Transverse colon (tissue), 4 donors: ENCODE measurements at places on chromosomes 11 and 22. TPM values are rescaled to one million over a fixed set of nuclear protein-coding genes. Genes with fewer than 3 reads are reported as not detected.

DNA sequence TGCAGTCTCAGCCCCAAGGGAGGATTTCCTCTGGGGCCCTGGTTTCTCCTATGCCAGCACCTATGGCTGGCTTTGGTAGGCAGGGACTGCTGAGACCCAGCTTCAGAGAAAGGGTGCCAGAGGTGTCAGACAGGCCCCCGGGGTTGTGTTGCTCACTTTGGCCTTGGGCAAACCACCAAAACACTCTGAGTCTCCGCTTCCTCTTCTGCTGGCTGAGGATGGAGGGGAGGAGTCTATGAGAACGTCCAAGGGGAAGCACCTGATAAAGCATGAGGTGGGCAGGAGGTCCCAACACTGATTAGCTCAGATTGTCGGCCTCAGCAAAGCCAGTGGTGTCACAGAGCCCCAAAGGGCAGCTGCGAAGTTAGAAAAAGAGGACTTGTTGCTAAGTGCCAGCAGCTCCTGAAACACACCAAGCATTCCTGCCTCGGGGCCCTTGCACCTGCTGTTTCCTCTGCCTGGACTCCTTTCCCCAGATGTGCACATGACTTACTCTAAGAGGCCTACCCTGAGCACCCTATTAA, 10.5 kb downstream of the SMTNL1 start:
- H3K27ac ChIP-seq = no peak overlapping the region
- H3K36me3 ChIP-seq = peaks cover 26% of the 10 kb centered on the region
- DNase-seq = no peak
- no peaks in the 10 kb centered on the region for H3K4me1 ChIP-seq
- H3K27me3 ChIP-seq = no peaks in the 10 kb centered on the region

DNA sequence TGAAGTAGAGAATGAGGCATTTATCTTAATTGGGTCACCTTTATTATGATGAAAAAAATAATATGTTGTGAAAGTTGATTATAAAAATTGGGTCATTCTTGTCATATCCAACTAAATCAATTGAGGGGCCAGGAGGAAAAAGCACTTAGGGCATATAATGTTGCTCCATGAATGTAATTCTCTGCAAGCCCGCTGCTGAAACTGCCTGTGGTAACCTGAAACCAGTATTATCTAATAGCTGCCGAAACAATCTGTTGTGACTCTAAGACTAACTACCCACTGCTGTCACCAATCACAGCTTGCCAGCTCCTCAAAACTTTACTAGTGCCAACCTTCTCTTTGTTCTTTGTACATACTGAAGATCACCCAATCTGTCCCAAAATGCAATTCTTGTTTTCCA, 115.8 kb downstream of the ATG16L2 start:
- no peak for DNase-seq
- H3K4me1 ChIP-seq = no peaks in the 10 kb centered on the region
- no peaks in the 10 kb centered on the region for H3K27me3 ChIP-seq

DNA sequence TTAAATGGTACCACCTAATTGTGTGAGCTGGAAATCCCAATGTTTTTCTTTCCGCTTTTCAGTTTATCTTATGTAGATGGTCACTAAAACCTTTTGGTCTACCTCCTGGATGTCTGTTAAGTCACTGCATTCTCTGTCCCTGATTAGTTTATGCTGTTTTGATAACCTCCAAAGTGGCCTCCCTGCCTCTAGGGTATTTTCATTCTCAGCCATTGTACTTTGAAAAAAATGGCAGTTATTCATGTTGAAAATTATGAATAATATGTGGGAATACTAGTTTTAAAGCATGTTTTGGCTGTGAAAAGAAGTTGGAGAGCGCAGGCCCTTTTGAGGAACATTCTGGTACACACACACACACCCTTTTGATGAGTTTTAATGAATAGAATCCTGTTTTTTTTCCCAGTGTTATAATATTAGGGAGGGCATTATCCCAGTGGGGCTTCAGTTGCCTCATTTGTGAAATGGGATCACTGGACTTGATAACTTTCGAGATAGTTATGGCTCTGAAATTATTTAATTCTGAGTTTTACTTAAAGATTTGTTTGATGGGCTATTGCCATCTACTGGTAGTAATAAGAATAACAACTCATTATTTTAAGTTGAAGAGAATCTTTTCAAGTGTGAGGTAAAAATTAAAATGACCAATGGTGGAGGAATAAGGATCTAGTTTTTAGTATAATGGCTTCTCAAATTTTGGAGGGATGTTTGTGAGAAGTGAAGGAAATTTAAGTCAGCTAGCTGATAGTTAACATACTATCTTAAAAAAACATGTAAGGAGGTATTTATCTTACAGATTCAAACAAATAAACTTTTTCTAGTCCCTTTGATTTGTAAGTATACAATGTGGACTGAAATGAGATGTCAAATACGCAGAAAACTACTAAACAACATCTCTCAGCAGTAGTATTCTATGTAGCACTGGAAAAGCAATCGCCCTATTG, 3.9 kb downstream of the FDX1 start:
- H3K27ac ChIP-seq = no peak overlapping the region
- no peak for DNase-seq
- H3K4me3 ChIP-seq = no peak overlapping the region
- peaks cover 3% of the 10 kb centered on the region for H3K36me3 ChIP-seq
- peaks cover 50% of the 10 kb centered on the region for H3K4me1 ChIP-seq

DNA sequence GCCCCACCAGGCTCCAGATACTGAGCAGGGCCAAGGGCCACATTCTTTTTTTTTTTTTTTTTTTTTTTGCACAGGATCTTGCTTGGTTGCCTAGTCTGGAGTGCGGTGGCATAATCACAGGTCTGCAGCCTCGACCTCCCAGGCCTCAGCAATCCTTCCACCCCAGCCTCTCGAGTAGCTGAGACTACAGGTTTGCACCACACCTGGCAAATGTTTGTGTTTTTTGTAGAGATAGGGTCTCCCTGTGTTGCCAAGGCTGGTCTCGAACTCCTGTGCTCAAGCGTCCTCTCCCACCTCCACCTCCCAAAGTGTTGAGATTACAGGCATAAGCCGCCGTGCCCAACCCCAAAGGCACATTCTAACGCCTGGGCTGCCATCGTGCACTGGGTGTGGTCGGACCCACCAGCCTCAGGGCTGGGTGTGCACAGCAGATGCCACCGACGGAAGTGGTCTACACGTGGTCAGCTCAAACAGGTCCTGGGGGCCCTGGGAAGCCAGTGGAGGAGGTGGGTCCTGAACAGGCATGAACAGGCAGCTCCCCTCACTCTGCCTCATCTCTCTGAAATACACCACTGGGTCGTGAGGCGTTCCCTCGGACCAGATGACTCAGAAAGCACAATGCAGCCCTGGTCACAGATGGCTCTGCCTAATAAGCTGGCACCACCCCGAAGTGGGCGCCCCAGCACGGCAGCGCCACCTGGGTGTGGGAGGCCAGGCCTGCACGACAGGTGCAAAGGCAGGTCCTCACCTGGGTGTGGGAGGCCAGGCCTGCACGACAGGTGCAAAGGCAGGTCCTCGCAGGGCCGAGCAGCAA, 5.1 kb upstream of the B4GALNT4 start:
- H3K36me3 ChIP-seq = no peaks in the 10 kb centered on the region
- DNase-seq = peak; percentile 88
- H3K4me1 ChIP-seq = peaks cover 10% of the 10 kb centered on the region
- peaks cover 35% of the 10 kb centered on the region for H3K27me3 ChIP-seq

DNA sequence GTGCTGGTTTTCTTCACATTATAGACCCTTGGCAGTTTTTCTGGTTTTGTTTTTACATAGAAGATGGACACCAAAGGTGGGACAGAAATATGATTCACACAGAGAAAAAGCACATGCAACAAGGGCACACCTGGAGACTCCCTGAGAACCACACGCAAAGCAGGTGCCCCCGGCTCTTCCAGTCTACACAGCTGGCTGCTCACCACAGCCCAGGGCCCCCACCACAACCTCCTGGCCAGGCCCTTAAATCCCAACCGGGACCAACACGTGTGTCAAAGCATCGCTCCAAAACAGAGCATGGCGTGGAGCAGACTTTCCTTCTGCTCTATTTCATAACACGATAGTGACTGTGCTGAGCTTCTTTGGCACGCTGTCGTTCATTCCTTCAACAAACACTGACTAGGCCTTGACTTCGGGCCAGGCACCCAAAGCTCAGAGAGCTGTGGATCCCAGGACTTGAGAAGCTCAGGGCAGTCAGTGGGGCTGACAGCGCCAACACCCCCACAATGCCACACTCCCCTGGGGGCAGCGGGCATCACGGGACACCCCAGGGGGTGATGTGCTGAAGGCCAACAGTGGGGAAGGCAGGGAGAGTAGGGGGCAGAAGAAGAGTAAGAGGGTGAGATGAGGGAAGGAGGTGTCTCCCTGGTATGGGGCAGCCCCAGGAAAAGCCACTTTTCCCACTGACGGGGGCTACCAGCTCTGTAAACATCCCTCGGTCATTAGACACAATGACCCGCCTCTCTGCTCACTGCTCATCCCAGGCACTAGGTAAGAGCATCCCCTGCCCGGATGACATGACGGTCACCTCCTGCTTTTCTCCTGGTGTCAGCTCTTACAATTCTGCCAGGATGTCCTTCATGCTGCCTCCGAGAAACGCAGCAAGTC, 26.0 kb downstream of the CELSR1 start:
- H3K27me3 ChIP-seq = no peaks in the 10 kb centered on the region
- no peaks in the 10 kb centered on the region for H3K36me3 ChIP-seq
- no peak overlapping the region for H3K27ac ChIP-seq
- H3K4me1 ChIP-seq = no peaks in the 10 kb centered on the region
- H3K4me3 ChIP-seq = no peak overlapping the region
- DNase-seq = no peak

DNA sequence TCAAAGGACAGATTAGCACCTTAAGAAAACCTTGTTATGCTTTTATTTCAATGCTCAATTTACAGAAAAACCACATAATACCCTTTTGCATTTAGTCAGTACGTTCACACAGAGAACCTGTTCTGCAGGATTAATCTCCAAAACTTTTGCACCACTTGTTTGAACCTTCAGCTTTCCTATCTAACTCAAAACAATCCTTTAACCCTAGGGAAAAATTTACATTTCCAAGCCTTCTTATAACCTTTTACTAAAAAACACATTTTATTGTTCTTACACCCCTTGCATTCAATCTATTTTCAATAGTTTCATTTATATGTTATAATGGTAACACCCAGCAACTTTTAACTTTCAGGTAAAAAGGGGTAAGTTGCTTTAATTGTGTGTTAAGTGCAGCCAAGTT, 952.5 kb upstream of the CNTN5 start:
- H3K4me1 ChIP-seq = no peaks in the 10 kb centered on the region
- no peak for DNase-seq
- H3K36me3 ChIP-seq = no peaks in the 10 kb centered on the region
- no peak overlapping the region for H3K27ac ChIP-seq
- no peaks in the 10 kb centered on the region for H3K27me3 ChIP-seq
- no peak overlapping the region for H3K4me3 ChIP-seq

DNA sequence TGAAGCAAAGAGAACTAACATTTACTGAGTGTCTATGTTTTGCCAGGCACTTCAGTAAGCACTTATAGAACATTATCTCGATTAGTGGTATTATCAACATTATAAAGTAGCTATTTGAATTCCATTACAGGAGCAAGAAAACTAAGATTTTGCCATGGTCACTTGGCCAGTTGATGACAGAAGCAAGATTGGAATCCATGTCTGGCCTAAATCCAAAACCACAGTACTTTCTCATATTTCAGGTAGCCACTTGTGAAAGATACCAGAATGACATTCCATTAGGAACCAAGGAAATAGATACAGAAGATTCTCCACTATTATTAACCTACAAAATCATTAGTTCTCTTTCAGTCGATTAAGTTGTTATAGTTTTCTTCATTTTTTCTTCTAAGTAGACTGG, 691.0 kb upstream of the API5 start:
- no peak for DNase-seq
- H3K4me3 ChIP-seq = no peak overlapping the region
- no peaks in the 10 kb centered on the region for H3K36me3 ChIP-seq
- no peaks in the 10 kb centered on the region for H3K4me1 ChIP-seq
- no peaks in the 10 kb centered on the region for H3K27me3 ChIP-seq

GRCh38 chr22:35032571-35032970, 33.4 kb upstream of the ISX start:
- DNase-seq = no peak
- no peaks in the 10 kb centered on the region for H3K36me3 ChIP-seq
- no peak overlapping the region for H3K27ac ChIP-seq
- no peak overlapping the region for H3K4me3 ChIP-seq
- no peaks in the 10 kb centered on the region for H3K4me1 ChIP-seq

UPK3A gene
- total RNA-seq = not detected

TP53AIP1 gene
- total RNA-seq = 0.48 TPM

CSNK2A3 gene
- 0.68 TPM for total RNA-seq

FAM118A gene
- 424 TPM for total RNA-seq

CRYBB1 gene
- not detected for total RNA-seq
